ENCODE measurements at places on chromosomes 1 and 21.

- DNase-seq, result no peak
These were observed 129.9 kb upstream of the NEGR1 start for GRCh38 chr1:72412286-72412685.

DNA sequence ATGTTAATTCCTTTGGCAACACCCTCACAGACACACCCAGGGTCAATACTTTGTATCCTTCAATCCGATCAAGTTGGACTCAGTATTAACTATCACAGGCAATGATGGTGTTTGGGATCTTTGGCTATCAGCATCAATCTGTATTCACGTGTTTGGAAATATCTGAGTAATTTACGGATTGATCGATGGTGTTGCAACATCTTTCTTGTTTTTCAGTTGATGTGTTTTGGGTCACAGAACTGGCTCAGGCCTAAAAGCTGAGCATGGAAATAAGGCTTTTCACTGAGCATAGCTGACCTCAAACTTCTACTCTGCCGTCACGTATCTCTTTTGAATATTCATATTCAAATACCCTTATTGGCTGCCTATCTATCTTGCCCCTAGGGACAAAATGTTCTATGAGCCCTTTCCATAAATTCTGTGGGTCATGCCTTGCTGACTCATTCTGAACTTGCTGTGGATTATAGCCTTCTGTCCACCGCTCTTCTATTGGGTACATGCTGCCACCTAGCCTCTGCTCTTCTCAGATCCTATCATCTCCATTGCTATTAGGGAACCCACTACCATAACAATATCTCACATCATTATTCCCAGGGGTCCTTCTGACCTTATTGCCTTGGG, 156.0 kb downstream of the PDE4B start:
- DNase-seq, result peak; percentile 1

- DNase-seq, result no peak
These were observed 29.9 kb upstream of the ERRFI1 start for GRCh38 chr1:8055973-8056372.

- DNase-seq, result no peak
These were observed 17.8 kb upstream of the GRIK3 start for GRCh38 chr1:37052120-37052519.

DNA sequence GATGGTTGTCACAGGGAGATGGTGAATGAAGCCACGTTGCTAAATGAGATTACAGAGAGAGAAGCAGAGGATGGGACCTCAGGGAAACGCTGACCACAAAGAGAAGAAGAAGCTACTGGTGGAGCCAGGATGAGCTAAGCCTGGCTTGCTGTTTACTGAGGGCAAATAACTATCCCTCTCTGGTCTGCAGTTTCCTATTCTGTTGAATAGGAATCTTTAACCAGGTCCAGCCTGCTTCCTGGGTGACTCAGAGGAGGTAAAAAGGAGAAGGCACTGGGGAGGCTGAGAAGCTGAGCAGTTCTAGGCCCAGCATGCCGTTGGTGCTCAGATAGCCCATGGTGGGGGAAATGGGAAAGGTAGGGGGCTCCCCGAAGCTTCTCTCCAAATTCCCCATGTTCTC, 29.6 kb downstream of the DMBX1 start:
- DNase-seq, result no peak

GRCh38 chr1:51101976-51102375, at the start of gene C1orf185:
TSS of gene C1orf185 (plus strand) at chr1:51102228. CDS start at chr1:51102234, 6 bp downstream.
- no peak for DNase-seq

GRCh38 chr1:174999936-175000696, at the start of gene CACYBP:
TSS of gene CACYBP (plus strand) at chr1:174999947. CDS start at chr1:175000181, 234 bp downstream.
- peak; percentile 52 for DNase-seq
